Renal pelvis (tissue), 12 donors: ENCODE measurements at places on chromosomes 3 and 15. TPM values are rescaled to one million over a fixed set of nuclear protein-coding genes. Genes with fewer than 3 reads are reported as not detected.

Gene CAV3
- polyA plus RNA-seq, result 0.89 TPM

DNA sequence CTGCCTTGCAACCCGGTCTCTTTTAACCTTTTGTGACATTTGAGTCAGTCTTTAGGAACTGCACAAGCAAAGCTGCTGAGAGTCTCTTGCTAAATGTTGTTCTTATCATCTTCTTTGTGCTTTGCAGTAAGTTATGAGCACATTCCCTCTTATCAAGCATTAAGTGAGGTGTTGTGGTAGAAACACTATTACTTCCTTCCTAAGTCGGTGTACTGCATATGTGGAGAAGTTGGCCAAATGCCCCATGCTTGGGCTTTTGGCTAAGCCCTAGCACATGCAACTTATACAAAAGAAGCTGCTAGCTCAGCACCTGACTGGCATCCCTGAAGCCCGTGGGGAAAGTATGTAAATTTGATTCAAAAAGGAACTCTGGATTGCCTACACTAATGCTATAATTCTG is 136.5 kb upstream of the RBMS3 start:
- DNase-seq, result no peak

GRCh38 chr3:643376-643775 is 446.8 kb downstream of the CHL1 start:
- no peak for DNase-seq

GRCh38 chr15:56353119-56353518 is 12.1 kb upstream of the TEX9 start:
- DNase-seq, result no peak

DNA sequence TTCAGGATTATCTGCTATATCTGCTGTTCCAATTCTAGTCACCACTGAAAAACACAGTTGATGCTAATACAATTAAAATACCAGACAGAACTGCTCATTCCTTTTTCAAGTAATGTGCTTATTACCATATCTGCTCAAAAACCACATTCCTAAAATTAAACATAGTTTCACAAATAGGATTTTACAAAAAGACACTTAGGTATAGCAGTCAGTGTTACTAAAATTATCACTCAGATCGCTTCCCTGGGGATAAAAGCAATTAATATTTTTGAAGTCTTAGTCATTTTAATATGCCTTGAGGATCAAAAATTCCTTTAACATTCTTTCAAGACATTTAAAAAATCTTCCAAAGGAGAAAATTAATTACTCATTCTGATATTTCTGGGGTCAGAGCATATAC is 71.5 kb downstream of the RAD18 start:
- DNase-seq, result no peak

Gene FAM174B
- 35.0 TPM for polyA plus RNA-seq

GRCh38 chr3:191987831-191988350 is 526.9 kb downstream of the PYDC2 start:
- DNase-seq, result no peak

Gene COL6A5
- 0.03 TPM for polyA plus RNA-seq

DNA sequence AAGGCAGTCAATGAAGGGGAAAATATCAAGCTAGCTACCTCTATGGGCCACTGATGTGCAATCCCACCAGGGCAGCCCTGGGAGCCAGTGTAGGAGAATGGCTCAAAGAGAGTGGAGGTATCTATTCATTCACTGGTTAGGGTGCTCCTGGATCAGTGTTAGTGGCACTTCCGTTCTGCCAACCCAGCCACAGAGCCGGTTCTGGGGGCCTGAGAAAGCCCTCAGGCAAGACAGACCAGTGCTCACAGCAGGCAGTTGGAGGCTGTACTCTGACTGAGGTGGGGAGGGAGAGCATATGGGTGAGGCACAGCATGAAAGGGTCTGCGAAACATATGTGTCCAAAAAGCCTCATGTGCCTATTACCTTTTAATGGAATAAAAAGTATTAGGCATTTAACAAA is 109.3 kb downstream of the KCNMB2 start:
- no peak for DNase-seq

DNA sequence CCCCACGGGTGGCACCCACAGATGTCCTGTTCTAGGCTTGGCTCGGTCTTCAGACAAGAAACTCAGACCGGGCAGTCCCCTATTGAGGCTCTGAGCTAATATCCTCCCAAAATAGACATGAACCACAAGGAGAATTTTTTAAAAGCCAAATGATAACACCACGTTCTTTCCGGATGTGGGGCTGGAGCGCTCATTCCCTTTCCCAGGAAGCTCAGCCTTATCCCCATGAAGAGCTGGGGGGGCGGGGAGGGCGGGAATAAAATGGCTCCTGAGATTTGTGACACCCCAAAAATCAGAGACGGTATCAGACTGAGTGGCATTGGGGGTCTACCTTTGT is 1.1 kb downstream of the SLC6A1 start:
- no peak for DNase-seq

- DNase-seq, result no peak
Measured at GRCh38 chr3:14413381-14414071, 11.1 kb downstream of the SLC6A6 start.

Gene CHRM5
- 0.25 TPM for polyA plus RNA-seq

DNA sequence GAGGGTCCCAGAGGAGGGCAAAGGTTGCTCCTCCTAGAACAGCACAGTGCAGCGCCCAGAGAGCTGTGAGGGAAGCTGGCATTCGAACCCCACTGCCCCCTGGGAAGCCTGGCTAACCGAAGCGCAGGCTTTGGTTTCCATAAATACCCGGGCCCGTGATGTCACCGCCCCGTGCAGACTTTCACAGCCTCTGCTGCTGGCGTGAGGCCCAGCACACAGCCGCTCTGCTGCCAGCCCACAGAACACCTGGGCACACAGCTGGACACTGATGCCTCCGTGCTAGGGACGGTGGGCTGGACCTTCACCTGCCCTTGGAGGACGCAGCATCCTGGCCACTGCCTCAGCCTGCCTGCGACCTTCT is 1.0 kb downstream of the IQSEC1 start:
- DNase-seq, result no peak

- DNase-seq, result peak; percentile 17
Measured at GRCh38 chr3:157204431-157204830, 44.5 kb upstream of the CCNL1 start.

- DNase-seq, result no peak
Measured at GRCh38 chr15:23072633-23073032, 33.3 kb upstream of the TUBGCP5 start.

Gene PLSCR5
- not detected for polyA plus RNA-seq

DNA sequence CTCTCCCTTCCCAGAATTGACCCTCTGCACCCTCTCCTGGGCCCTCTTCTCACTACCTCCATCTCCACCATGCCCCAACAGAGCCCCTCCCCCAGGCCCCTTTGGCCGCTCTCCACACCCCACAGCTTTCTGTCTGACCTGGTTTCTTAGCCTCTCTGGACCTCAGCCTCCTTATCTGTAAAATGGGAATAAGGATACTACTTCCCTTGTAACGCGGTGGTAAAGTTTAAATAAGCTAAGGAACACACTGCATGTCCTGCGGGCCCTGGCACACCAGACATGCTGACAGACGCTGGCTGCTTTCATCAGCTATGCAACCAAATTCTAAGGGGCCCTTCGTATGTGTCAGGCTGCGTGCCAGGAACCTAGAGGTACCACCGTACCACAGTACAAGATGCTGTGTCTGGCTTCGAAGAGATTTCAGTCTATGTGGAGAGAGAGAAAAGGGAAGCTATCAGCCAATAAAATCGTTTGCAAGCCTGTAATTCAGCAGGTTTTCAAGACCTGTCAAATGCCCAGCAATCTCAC is 777 bp upstream of the SLC51A start:
- no peak for DNase-seq

DNA sequence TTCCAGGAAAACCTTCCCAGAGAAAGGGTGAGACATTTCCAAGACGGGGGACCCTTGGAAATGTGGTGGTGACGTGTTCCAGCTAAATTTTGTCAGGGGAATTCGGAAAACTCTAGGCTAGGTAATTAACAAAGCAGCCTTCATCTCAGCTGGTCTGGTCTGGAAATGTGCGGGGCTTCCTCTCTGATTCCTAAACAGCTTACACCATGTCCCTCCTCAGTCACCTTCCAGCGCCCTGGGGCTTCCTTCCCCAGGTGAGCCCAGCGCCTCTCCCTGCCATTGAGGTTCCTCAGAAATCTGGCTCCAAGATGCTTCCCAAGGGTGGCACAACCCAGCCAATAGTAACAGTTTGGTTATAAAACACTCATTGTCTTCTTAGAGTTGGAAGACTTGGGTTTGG is 571 bp downstream of the ACAD9 start:
- DNase-seq, result no peak

- peak; percentile 74 for DNase-seq
Measured at GRCh38 chr15:31200735-31201151, 99.2 kb upstream of the TRPM1 start.

GRCh38 chr15:92914768-92915221 is 14.7 kb downstream of the CHD2 start:
- no peak for DNase-seq

Gene TRPM1
- polyA plus RNA-seq, result 0.09 TPM

Gene ST3GAL6
- 50.6 TPM for polyA plus RNA-seq

- no peak for DNase-seq
Measured at GRCh38 chr15:70322051-70322668, 224.4 kb upstream of the TLE3 start.

- DNase-seq, result no peak
Measured at GRCh38 chr3:194983620-194984019, 287.3 kb downstream of the XXYLT1 start.

DNA sequence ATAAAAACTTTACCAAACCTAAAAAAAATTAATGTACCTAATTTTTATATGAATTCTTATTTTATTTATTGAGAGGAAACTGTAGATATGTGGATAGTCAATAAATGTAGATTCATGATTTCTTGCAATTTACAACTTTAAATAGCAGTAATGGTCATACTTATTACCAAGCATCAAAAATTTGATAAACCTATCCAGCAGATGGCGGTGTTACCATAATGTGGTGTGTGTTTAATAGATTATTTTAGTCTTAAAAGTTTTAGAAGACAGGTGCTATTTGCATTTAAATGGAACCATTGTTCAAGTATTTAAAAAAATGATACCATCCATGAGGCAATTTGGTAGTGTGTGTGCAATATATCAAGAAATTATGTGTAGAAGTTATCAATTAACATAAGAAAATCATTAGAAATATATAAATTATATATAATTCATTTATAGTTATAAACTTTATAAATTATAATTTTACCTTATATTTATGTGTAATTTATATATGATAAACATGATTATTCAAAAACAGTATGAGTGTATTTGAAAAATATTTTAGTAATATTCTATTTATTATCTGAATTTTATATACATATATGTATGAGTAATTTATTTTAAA is 176.0 kb upstream of the BCHE start:
- peak; percentile 20 for DNase-seq

DNA sequence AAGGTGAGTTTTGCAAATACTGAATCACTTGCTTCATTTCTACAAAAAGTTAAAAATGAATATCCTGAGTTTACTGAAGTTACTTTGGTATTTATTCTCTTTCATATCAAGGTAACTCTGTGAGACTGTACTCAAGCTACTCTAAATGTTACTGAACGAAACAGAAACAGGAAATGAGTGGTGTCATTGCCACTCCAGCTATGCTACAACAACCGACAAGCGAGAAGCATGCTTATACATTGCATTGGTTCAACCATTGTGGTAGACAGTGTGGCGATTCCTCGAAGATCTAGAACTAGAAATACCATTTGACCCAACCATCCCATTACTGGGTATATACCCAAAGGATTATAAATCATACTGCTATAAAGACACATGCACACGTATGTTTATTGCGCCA is 313.2 kb upstream of the THBS1 start:
- DNase-seq, result no peak

- DNase-seq, result no peak
Measured at GRCh38 chr3:193833592-193833991, 240.6 kb downstream of the OPA1 start.

DNA sequence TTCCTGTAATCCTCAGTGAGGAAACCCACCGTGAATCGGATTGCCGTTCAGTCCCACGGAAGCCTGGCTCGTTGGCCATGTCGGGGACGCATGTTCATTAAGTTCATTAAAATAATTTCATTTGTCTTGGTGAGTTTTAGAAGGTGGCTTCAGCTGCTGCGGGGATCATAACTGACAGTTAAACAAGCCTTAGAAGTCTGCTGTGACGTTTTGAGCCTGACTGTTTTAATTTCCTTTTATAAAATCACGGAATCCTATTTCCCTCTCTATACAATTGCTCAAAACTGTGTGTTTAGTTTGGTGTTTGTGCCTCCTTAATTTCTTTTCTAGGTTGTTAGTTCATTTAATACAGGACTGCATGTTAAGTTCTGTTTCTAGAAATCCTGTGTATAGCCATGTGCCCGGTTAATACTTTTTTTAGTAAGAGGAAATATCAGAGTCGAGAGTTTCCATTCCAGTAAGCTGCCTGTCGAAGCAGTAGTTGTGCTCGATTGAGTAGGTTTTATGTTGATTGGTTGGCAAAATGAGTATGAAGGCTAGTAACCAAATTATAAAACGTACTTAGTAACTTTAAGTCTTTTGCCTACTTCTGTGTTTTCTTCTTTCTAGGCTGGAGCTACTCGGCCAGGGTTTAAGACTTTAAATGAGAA is 705 bp downstream of the NIPA2 start:
- no peak for DNase-seq

Gene VGLL3
- polyA plus RNA-seq, result 4.8 TPM

GRCh38 chr15:72345280-72345679 is 25.3 kb upstream of the CELF6 start:
- no peak for DNase-seq

Gene TSC22D2
- 56.2 TPM for polyA plus RNA-seq

Gene FOXL2
- 0.03 TPM for polyA plus RNA-seq

Gene LXN
- polyA plus RNA-seq, result 21.6 TPM
